Mammary epithelial cell (primary cell): ENCODE measurements at places on chromosomes 2 and 18. TPM values are rescaled to one million over a fixed set of nuclear protein-coding genes. Genes with fewer than 3 reads are reported as not detected.

DNA sequence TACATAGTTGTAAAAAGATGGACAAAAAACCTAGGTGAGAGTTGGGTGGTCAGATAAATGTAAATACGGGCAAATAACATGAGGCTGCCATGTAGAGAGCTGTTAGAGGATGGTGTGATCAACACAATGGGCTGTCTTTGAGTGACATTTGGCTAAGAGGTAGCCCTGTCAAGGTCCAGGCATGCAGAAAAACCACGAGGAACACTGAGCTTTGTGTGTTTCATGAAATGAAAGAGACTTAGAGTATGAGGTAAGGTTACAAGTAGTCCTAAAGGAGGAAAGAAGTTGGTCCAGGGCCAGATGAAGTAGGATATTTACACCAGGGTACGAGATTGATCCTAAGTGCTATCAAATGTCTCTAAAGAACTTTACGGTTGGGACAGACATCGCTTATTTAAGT is 160.9 kb downstream of the RDH14 start:
- peak; percentile 40 for DNase-seq

- peak; percentile 57 for DNase-seq
Measured at GRCh38 chr2:151410485-151410834, 758 bp downstream of the RIF1 start.

Gene CYP26B1
- 8.0 and 8.6 TPM in 2 replicates for total RNA-seq

Gene SP140
- total RNA-seq, result not detected
